Ovary (tissue), 10 donors: ENCODE measurements at places on chromosomes 12 and 14. TPM values are rescaled to one million over a fixed set of nuclear protein-coding genes. Genes with fewer than 3 reads are reported as not detected.

NCKAP5L gene
- total RNA-seq = 13.7 TPM

GABARAPL1 gene
- total RNA-seq = 53.1 TPM

SLCO1B1 gene
- total RNA-seq = not detected

KRT83 gene
- not detected for total RNA-seq

SLC2A13 gene
- total RNA-seq = 8.0 TPM

CLMN gene
- 11.7 TPM for total RNA-seq

GZMH gene
- total RNA-seq = 0.80 TPM

NEUROD4 gene
- not detected for total RNA-seq

OR4Q2 gene
- not detected for total RNA-seq

TAS2R14 gene
- 2.4 TPM for total RNA-seq

BEST3 gene
- total RNA-seq = not detected

METTL3 gene
- 40.4 TPM for total RNA-seq

NEMP1 gene
- total RNA-seq = 12.8 TPM

RFX4 gene
- not detected for total RNA-seq

CLEC1B gene
- total RNA-seq = not detected

SOAT2 gene
- total RNA-seq = not detected

RPL10L gene
- not detected for total RNA-seq
